ENCODE measurements at places on chromosomes 3 and 15.

- no peak for DNase-seq
Measured at GRCh38 chr3:105608623-105609022, 241.9 kb downstream of the ALCAM start.

DNA sequence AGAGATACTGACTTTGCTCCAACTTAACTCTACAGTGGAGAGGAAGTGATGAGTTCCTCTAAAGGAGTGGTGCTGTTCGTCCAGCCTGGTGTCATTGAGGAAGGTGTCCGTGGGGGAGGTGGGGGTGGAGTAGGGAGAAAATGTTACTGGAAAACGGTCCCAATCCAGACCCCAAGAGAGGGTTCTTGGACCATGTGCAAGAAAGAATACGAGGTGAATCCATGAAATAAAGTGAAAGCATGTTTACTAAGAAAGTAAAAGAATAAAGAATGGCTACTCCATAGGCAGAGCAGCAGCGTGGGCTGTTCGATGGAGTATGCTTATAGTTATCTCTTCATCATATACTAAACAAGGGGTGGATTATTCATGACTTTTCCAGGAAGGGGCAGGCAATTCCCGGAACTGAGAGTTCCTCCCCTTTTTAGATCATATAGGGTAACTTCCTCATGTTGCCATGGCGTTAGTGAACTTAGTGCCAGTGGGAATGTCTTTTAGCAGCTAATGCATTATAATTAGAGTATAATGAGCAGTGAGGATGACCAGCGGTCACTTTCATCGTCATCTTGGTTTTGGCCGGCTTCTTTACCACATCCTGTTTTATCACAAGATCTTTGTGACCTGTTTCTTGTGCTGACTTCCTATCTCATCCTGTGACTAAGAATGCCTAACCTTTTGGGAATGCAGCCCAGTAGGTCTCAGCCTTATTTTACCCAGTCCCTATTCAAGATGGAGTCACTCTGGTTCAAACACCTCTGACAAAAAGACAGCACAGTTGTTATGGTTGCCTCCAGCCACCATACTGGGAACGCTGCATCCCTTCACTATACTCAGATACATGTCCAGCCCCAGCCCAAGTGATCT, 38.6 kb downstream of the CLEC3B start:
- DNase-seq, result peak; percentile 96

GRCh38 chr3:171566803-171567422, 106.7 kb upstream of the TNIK start:
- DNase-seq, result peak; percentile 62

DNA sequence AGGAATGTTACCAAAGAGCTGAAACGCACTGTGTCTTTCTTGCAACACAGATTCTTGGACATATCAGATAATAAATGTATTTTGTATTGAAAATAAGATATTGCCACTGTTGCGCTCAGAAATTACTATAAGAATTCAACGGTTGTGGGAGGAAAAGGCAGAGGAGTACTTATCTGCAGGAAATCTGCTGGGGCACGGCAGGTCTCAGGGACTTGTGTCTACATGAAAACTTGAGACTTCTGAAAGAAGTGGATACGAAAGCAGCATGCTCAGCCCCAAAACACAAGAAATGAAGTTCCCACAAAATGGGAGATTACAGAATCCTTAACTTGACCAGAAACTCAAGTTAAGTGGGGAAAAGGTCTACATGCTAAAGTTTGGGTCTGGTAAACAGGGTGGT, 86.5 kb downstream of the IGSF11 start:
- DNase-seq, result no peak

- DNase-seq, result peak; percentile 52
Measured at GRCh38 chr15:81060907-81061306, 60.2 kb downstream of the TLNRD1 start.
